ENCODE measurements at places on chromosomes 3 and 15.

- no peak for DNase-seq
These were observed 41.6 kb downstream of the NKIRAS1 start for GRCh38 chr3:23875113-23875725.

- DNase-seq = no peak
These were observed 46.0 kb downstream of the CCNL1 start for GRCh38 chr3:157113832-157114505.

- DNase-seq = no peak
These were observed 36.8 kb upstream of the XXYLT1 start for GRCh38 chr3:195307711-195308110.

- no peak for DNase-seq
These were observed 223.6 kb upstream of the CNTN6 start for GRCh38 chr3:869269-869668.

DNA sequence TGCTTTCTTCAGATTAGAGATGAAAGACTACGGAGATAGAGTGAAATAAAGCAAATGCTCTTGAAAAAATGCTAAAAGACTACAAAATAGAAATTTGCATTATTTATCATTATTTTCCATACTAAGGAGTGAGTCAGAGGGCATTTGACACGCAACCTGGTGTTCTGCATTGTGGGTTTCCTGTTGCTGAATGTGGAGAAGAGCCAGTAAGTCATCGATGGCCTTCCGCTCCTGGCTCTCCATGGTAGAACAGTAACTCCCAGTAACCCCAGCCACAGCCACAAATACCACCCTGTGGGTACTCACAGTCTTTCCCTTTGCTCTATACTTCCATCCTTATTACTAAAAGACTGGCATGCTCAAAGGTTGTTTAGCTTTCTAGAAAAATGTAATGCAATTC lies 61.5 kb downstream of the CGGBP1 start:
- peak; percentile 72 for DNase-seq

DNA sequence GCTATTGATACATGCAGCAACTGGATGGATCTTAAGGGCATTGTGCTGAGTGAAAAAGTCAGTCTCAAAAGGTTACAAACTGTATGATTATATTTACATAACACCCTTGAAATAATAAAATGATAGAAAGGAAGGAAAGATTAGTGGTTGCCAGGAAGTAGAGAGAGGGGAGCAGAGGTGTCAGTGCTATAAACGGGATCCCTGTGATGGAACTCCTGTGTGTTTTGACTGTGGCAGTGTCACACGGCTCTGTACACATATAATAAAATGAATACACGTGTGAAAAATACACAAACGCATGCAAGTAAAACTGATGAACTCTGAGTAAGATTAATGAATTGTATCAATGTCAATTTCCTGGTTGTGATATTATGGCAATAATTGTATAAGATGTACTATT lies 60.3 kb downstream of the TCAIM start:
- no peak for DNase-seq

Measured in KBM-7 (cell line).